ENCODE measurements at places on chromosomes 13 and 19. TPM values are rescaled to one million over a fixed set of nuclear protein-coding genes. Genes with fewer than 3 reads are reported as not detected.

The GRIK5 gene
- 18.4 TPM for total RNA-seq

The KLK15 gene
- not detected for total RNA-seq

The CEACAM20 gene
- total RNA-seq, result not detected

GRCh38 chr13:70034286-70034685 lies 73.3 kb upstream of the ATXN8OS start:
- no peaks in the 10 kb centered on the region for H3K27me3 ChIP-seq
- no peaks in the 10 kb centered on the region for H3K4me1 ChIP-seq
- no peaks in the 10 kb centered on the region for H3K36me3 ChIP-seq
- no peak overlapping the region for H3K27ac ChIP-seq
- no peak overlapping the region for H3K4me3 ChIP-seq

- H3K36me3 ChIP-seq, result peaks cover 5% of the 10 kb centered on the region
- H3K27ac ChIP-seq, result no peak overlapping the region
- no peaks in the 10 kb centered on the region for H3K4me1 ChIP-seq
- H3K4me3 ChIP-seq, result no peak overlapping the region
- H3K27me3 ChIP-seq, result peaks cover 3% of the 10 kb centered on the region
Observed at GRCh38 chr19:4676955-4677731, 7.0 kb upstream of the MYDGF start.

DNA sequence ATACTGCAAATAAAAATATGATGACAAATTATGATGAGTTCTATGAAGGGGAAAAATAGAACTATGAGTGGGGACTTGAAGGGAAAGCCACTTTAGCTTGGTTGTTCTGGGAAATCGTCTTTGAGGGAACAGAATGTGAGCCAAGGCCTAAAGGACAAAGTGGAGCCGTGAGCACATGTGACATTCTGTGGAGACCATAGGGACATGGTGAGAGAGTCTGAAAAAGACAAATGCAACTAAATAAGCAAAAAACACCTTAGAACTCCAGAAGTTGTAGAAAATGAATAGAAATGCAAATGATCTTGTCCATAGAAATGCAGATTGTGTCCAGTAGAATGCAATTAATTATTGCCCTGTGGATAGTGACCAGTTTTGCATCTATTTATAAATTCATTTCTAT lies 86.8 kb upstream of the ANKRD10 start:
- no peak for DNase-seq
- no peak overlapping the region for H3K27ac ChIP-seq
- no peak overlapping the region for H3K4me3 ChIP-seq

DNA sequence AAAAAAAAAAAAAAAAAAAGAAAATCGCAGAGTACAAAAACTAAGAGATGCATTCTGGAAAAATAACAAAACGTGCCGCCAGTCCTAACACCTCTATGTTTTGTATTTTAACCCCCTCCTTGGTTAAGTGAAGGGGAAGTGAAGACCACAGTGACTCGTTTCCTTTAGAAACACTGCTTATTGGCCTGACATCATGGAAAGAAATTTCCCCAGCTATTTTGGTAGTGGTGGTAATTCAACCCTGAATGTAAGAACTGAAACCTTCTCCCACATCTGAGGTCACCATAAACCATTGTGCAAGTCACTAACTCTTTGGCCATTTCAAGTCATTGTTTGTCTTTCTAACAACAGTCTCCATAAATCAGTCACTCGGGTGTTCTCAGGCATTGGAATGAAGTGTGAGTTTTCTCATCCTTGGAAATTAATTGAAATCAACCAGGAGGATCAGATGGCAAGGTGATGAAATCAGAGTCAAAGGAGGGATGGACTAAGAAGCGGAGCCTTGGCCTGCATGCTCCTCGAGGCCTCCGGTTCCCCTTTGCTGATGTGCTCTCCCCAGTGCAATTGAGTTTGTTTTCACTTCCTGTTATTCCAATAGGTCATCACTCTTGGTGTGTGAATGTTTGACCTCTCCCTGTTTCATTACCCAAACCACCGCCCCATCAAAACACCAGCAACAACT lies 443.9 kb downstream of the FGF9 start:
- H3K4me1 ChIP-seq, result peaks cover 5% of the 10 kb centered on the region
- no peak overlapping the region for H3K27ac ChIP-seq
- H3K36me3 ChIP-seq, result no peaks in the 10 kb centered on the region
- H3K4me3 ChIP-seq, result no peak overlapping the region
- DNase-seq, result no peak
- H3K27me3 ChIP-seq, result no peaks in the 10 kb centered on the region
